ENCODE measurements at places on chromosomes 3 and 15.
A peak's percentile ranks its signal among the peaks of the same experiment; 100 is the strongest.

GRCh38 chr3:11643201-11643603, 513 bp downstream of the VGLL4 start:
- DNase-seq = peak; percentile 73

DNA sequence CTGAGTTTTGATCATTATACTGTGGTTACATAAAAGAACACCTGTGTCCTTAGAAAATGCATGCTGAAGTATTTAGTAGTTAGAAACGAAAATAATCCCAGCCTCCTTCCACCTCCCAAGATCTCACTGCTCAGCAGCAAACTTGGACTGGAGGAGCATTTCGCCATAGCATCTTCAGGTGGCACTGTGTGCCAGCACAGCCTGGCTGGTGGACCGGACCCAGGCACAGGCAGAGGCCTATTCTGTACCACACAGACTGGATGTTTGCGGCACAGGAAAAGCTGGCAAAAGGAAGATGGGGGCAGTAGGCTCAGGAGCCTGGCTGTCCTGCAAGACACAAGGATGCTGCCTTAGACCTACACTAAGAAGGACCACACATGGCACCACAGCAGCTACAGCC, 10.2 kb downstream of the STIMATE start:
- no peak for DNase-seq

DNA sequence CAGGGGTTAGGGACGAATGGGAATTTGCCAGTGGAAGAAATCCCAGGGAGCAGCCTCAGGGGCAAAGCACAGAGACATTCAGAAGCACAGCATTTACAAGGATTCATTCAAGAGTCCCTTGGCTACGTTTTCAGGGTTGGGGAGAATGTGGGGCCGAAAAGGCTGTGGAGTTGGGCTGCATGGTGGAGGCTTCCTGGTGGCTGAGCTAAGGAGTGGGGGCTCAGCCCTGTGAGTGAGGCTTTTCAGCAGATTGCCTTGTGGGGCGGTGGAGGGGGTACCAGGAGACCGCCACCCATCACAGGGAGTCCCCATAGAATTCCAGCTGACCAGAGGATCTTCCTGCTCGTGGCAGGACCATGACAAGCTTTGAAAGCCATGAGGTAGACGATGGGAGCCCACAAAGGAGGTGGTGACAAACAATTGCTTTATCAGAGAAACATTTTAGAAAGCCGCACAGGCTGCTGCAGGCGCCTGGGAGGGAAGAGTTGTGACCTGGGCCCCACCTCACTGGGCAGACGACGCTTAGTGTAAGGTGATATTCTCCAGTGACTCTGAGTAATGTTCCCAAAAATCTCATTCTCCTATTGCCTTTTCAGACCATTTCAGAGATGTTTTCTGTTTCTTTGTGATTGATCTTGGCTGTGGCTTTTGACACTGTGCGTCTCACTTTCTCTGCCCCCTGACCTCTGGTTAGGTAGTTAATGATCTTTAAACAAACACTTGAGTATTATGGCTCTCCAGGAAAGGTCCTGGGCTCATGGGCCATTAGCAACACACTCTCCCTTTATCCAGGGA, 128.0 kb downstream of the DNAJB8 start:
- no peak for DNase-seq

DNA sequence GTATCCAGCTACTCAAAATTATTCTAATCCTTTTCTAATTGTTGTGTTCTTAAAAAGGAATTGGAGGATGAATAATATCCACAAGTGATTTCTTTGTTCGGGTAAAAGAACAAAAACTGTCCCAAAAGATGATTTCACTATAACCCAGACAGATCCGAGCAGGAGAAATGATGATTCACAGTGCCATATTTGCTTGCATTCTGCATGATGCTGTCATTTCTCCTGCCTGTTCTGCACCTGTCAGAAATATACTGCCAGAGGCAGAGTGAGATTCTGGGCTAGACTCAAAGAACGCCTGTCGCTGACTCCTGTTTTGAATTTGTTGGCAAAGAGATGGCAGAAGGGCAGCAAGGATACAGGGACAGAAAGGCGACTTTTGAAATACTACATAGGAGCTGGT, 34.7 kb upstream of the SLC24A5 start:
- DNase-seq = no peak

GRCh38 chr3:39102504-39103323, 4.7 kb downstream of the GORASP1 start:
- DNase-seq = no peak

Measured in hematopoietic multipotent progenitor cell treated with erythropoietin and hydrocortisone succinate and interleukin-3 and kit ligand, for 6 days (in vitro differentiated cells).